ENCODE measurements at places on chromosomes 6 and 20.

GRCh38 chr6:10686901-10687300, 7.5 kb downstream of the C6orf52 start:
- no peak for DNase-seq

GRCh38 chr6:125995972-125996580, 9.7 kb downstream of the TRMT11 start:
- DNase-seq: no peak

- DNase-seq: no peak
These were observed 107.9 kb upstream of the KCNK16 start for GRCh38 chr6:39430446-39430845.

DNA sequence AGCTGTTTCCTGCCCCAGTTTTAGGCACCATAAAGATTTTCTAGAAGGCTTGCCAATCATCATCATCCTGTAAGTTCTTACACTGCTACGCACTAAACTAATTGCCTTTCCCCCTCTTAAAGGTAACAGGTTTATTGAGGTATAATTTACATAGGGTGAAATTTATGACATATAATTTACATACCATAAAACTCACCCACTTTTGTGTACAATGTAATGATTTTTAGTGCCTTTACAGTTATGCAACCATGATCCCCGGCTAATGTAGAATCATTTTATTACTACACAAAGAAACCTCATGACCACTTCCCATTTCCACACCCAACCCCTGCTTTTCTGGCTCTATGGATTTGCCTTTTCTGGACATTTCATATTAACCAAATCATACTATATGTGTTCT, 21.1 kb downstream of the GCNT2 start:
- DNase-seq: no peak

GRCh38 chr6:162090734-162091133, 636.8 kb downstream of the PRKN start:
- DNase-seq: no peak

Measured in cortex of kidney (tissue), 1 donor.